ENCODE measurements at places on chromosomes 2 and 18. TPM values are rescaled to one million over a fixed set of nuclear protein-coding genes. Genes with fewer than 3 reads are reported as not detected.

DNA sequence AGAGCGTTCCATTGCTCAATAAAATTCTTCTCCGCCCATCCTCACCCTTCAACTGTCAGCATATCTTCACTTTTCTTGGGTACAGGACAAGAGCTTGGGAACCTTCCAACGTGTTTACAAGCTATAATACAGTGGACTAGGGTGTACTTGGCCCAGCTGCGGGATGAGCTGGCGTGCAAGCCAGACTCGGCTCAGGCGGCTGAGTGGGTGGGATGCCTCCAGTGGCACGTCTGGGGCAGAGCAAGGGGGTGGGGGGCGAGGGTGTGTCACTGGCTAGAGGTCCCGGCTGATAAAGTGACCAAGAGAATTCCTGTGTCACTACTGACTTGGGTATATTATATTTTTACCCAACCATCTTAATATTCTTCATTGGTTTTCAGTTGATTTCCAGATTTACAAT, 179.7 kb downstream of the EVA1A start:
- no peak for DNase-seq
- H3K36me3 ChIP-seq: no peaks in the 10 kb centered on the region
- no peak overlapping the region for H3K27ac ChIP-seq
- H3K4me1 ChIP-seq: no peaks in the 10 kb centered on the region

DNA sequence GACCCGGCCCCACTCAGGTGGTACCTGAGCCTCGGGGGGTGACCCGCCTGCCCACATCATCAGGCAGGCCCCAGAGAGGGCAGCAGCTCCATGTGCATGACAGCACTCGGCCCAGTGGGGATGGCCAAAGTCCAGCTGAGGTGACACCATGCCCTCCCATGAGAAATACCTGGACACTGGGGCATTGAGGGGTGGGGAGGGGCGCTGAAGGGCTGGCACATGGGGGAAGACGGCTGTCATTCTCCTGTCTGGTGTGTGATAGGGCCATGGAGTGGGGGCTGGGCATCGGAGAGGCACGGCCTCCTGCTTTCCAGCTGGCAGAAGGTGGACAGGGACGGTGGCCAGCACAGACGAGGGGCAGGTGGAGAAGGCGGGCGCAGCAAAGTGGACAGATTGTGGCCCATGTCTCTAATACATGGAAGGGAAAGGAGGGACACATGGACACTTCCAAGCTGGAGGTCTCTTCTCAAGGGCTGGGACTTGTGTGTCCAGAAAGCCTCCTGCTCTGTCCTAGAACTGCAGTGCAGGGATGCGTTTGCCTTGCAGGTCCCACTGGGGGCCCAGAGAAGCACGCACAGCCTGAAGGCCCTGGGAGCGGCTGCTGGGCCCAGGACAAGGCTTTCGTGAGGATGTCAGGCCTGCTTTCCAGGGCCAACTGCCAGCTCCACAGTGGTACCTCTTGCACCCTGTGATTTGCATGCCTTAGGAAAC, 302.2 kb downstream of the NDUFA10 start:
- H3K27me3 ChIP-seq: no peaks in the 10 kb centered on the region
- DNase-seq: no peak
- no peaks in the 10 kb centered on the region for H3K36me3 ChIP-seq
- no peak overlapping the region for H3K4me3 ChIP-seq

- H3K4me3 ChIP-seq: no peak overlapping the region
- H3K4me1 ChIP-seq: peaks cover 26% of the 10 kb centered on the region
- no peaks in the 10 kb centered on the region for H3K27me3 ChIP-seq
- H3K36me3 ChIP-seq: no peaks in the 10 kb centered on the region
- DNase-seq: no peak
- no peak overlapping the region for H3K27ac ChIP-seq
Measured at GRCh38 chr2:231470246-231470900, 6.1 kb upstream of the NCL start.

- peak overlapping the region; percentile 87 for H3K27ac ChIP-seq
- H3K4me1 ChIP-seq: peaks cover 12% of the 10 kb centered on the region
- H3K27me3 ChIP-seq: no peaks in the 10 kb centered on the region
Measured at GRCh38 chr2:224400886-224401632, 848 bp downstream of the FAM124B start.

GRCh38 chr2:120344214-120344975, 1.5 kb upstream of the INHBB start:
- no peak overlapping the region for H3K4me3 ChIP-seq
- DNase-seq: no peak
- H3K36me3 ChIP-seq: no peaks in the 10 kb centered on the region

DNA sequence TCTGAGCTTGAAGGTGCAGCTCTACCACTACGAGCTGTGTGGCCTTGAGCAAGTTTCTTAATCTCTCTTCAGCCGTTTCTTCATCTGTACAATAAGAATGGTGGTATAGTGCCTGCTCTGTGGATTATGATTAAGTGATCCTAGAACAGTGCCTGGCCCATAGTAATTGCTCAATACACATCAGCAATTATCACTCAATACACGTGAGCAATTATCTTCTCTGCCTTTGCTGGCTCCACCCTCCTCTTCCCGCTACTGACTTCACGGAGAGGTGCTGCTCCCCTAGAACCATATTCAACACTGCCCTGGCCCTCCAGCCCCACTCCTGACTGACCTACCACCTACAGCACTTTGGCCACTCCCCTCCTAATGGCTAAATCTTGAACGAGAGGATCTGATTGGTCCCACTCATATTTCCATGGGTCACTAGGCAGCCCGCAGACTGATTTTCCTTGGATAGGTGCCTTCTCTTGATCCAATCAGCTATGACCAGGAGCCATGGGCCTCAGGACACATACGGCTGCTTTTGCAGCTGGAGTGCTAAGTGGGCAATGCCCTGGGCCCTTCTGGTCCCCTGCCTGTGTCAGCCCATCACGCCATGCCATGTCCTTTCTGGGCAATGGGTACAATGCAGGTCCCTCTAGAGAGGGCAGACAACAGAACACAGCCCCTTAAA, 77.5 kb downstream of the STPG4 start:
- no peak overlapping the region for H3K4me3 ChIP-seq
- no peak for DNase-seq
- H3K4me1 ChIP-seq: peaks cover 4% of the 10 kb centered on the region
- H3K27ac ChIP-seq: no peak overlapping the region
- peaks cover 10% of the 10 kb centered on the region for H3K36me3 ChIP-seq

NT5DC4 gene
- not detected for total RNA-seq

GRCh38 chr18:23593720-23594119, 7.4 kb upstream of the NPC1 start:
- no peak overlapping the region for H3K27ac ChIP-seq
- no peak for DNase-seq
- no peaks in the 10 kb centered on the region for H3K36me3 ChIP-seq
- peaks cover 1% of the 10 kb centered on the region for H3K27me3 ChIP-seq
- H3K4me1 ChIP-seq: peaks cover 2% of the 10 kb centered on the region

SULT1C4 gene
- total RNA-seq: not detected

NLRC4 gene
- total RNA-seq: not detected

- H3K27me3 ChIP-seq: peaks cover 22% of the 10 kb centered on the region
- no peak overlapping the region for H3K27ac ChIP-seq
- H3K36me3 ChIP-seq: no peaks in the 10 kb centered on the region
- DNase-seq: no peak
Measured at GRCh38 chr2:31511376-31511775, 69.4 kb downstream of the SRD5A2 start.

DNA sequence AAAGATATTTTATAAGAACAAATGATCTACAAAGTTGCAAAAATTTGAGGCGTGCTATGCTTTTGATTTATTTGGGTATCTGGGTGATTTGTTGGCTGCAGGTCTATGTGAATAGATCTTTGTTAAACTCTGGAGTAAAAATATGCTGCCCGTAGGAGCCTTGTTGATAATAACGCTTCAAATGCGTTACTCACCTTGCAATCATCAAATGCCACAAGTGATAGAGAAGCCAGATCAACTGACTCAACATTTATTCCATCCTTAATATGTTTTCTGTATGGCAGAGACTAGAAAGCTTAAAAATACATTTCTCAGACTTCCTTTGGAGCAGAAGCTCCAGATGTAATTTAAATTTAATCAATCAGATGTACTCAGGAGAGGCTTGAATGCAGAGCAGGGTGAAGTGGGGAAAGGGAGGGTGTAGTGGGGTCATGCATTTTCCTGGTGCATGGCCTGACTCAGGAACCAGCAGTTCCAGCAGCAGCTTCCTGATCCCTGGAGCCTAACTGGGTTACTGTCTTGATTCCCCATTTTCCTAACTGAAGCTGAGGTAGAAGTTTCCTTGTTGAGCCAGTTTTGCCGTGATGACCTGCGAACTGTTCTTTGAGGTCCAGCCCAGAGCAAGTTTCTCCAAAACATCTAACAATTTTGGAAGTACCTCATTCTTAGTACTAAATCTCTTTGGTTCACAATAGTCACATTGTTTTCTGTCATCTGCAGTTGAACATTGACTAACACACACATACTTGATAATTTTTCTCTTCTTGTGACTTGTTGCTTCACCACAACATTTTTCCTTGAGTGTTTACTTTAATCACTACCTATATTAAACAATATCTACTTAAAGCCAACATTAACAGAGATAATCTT, 284.7 kb upstream of the CWC22 start:
- H3K27ac ChIP-seq: no peak overlapping the region
- no peaks in the 10 kb centered on the region for H3K4me1 ChIP-seq
- H3K36me3 ChIP-seq: no peaks in the 10 kb centered on the region
- H3K27me3 ChIP-seq: no peaks in the 10 kb centered on the region

GRCh38 chr2:222232839-222233238, 66.0 kb downstream of the PAX3 start:
- H3K4me1 ChIP-seq: no peaks in the 10 kb centered on the region
- H3K27me3 ChIP-seq: no peaks in the 10 kb centered on the region
- no peak overlapping the region for H3K27ac ChIP-seq
- no peaks in the 10 kb centered on the region for H3K36me3 ChIP-seq
- DNase-seq: no peak
- no peak overlapping the region for H3K4me3 ChIP-seq

NOSTRIN gene
- total RNA-seq: not detected

- DNase-seq: no peak
- no peaks in the 10 kb centered on the region for H3K36me3 ChIP-seq
- peaks cover 18% of the 10 kb centered on the region for H3K27me3 ChIP-seq
Measured at GRCh38 chr18:61965311-61965710, 72.5 kb upstream of the RNF152 start.

DNA sequence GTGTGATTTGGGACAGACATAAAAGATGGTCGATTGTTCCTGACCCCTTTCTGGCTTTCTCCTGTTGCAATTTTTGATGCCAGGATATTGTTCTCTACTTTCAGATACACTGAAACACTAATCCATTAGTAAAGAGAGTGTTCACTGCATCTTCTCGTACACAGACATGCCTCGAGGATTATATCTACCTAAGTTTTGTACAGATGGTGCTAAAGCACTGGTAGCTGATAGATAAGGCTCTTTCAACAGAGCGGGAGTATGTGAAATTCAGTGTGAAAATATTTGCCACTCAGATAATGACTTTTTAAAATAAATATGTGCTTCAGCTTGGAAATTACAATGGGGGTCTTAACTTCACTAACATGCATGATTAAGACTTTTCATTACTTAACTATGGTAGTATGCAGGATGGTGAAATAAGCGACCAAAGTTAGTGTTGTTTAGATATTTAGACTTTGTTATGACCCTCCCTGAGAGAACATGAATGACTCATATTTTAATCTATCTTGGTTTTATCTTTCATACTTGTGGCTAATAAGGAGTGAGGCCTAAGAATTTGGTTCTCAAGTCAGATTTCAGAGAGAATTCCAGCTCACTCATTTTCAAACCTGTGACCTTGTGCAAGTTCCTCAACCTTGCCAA, 474.9 kb downstream of the NRXN1 start:
- no peaks in the 10 kb centered on the region for H3K36me3 ChIP-seq
- H3K27ac ChIP-seq: no peak overlapping the region

MROH2A gene
- total RNA-seq: not detected

- H3K27me3 ChIP-seq: peaks cover 28% of the 10 kb centered on the region
- no peak within 1 kb of the TSS for H3K27ac ChIP-seq
- H3K4me3 ChIP-seq: peak within 1 kb of the TSS; percentile 68
- peak; percentile 22 for DNase-seq
- H3K36me3 ChIP-seq: no peaks in the 10 kb centered on the region
- H3K4me1 ChIP-seq: peaks cover 5% of the 10 kb centered on the region
Measured at GRCh38 chr18:6729247-6730091, at the start of gene ARHGAP28. ARHGAP28 (plus strand) TSS chr18:6729716; CDS start chr18:6729822, 106 bp downstream.
